GM10248 (cell line): ENCODE measurements at places on chromosomes 16 and 17.
A peak's percentile ranks its signal among the peaks of the same experiment; 100 is the strongest.

- no peak for DNase-seq
Observed at GRCh38 chr16:3675601-3676130, 21.2 kb downstream of the DNASE1 start.

- DNase-seq = no peak
Observed at GRCh38 chr17:18187821-18188761, 4.5 kb downstream of the ALKBH5 start.

GRCh38 chr17:37710344-37710886 is 34.4 kb downstream of the HNF1B start:
- no peak for DNase-seq

GRCh38 chr16:47008174-47008573 is 34.7 kb upstream of the DNAJA2 start:
- no peak for DNase-seq

DNA sequence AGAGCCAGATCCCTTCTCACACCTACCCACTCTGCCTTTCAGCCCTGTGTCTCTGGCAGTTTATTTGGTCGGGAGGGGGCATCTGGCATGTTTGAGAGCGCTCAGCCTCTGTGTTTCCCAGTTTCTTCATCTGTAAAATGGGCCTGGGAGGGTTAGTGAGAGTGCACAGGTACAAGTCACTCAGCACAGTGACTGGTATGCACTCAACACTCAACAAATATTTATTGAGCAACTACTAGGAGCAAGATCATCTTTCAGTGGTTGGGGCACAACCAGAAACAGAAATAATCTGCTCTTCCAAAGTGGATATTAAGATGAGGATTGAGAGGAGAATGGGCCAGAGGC is 13.7 kb upstream of the SRCIN1 start:
- DNase-seq = no peak

- no peak for DNase-seq
Observed at GRCh38 chr17:63832455-63832854, 5.0 kb upstream of the FTSJ3 start.

DNA sequence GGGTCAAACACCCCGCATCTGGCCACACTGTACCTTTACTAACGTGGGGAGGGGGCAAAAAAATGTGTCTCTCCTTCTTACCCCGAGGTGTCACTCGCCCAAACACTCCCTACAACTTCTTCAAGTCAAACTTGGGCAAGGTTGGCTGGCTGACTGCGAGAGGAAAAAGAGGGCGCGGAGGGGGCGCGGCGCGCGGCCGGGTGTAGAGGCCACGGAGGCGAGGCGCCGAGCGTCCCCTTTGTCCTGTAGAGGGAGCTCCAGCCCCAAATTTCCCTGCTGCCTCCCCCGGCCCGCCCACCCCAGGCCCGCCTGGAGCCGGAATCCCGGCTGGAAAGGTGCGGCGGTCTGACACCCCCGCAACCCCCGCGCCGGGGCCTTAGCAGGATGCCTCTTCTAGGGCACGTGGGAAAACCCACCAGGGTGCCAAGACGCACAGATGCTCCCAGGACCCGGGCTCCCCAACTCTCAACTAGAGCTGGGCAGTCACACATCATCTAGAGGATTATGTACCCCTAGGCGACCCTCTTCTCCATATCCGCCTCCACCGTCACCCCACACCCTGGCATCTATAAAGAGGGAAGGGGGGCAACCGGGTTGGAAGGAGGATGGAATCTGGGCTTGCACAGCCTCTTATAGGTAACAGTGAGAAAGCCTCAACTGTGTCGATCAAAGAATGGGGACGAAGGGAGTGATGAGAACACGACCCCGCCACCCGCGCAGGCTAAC is 4.2 kb downstream of the IRX3 start:
- DNase-seq = peak; percentile 62

GRCh38 chr17:50347117-50347893 is 1.4 kb downstream of the XYLT2 start:
- DNase-seq = no peak

- peak; percentile 79 for DNase-seq
Observed at GRCh38 chr17:56715613-56716357, 117.9 kb downstream of the C17orf67 start.

GRCh38 chr16:11507991-11508390 is 78.7 kb downstream of the LITAF start:
- DNase-seq = no peak

GRCh38 chr16:47519037-47519436 is 57.9 kb downstream of the PHKB start:
- no peak for DNase-seq

DNA sequence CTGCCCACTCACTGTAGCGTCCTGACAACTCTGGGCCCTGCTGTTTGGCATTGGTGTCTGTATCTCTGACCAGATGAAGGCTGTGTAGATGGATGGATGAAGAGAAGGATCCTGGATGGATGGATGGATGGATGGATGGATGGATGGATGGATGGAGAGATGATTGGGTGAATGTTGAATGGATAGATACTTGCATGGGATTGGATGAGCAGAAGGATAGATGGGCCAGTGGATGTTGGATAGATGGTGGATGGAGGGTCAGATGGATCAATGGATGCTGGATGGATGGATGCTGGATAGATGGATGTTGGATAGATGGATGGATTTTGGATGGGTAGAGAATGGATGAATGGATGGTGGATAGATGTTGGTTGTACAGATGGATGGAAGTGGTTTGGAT is 179.6 kb upstream of the GSE1 start:
- no peak for DNase-seq
